Iris pigment epithelial cell (primary cell): ENCODE measurements at places on chromosomes 1 and 21.
A peak's percentile ranks its signal among the peaks of the same experiment; 100 is the strongest.

- no peak for DNase-seq
Observed at GRCh38 chr1:60287536-60287935, 214.0 kb upstream of the C1orf87 start.

- DNase-seq: no peak
Observed at GRCh38 chr1:160117709-160118183, 2.2 kb downstream of the ATP1A2 start.

- no peak for DNase-seq
Observed at GRCh38 chr21:31505975-31506374, 153.5 kb upstream of the SOD1 start.

GRCh38 chr21:44365251-44365966, 12.0 kb downstream of the TRPM2 start:
- no peak for DNase-seq

- DNase-seq: no peak
Observed at GRCh38 chr1:11502516-11502915, 23.6 kb downstream of the DISP3 start.

DNA sequence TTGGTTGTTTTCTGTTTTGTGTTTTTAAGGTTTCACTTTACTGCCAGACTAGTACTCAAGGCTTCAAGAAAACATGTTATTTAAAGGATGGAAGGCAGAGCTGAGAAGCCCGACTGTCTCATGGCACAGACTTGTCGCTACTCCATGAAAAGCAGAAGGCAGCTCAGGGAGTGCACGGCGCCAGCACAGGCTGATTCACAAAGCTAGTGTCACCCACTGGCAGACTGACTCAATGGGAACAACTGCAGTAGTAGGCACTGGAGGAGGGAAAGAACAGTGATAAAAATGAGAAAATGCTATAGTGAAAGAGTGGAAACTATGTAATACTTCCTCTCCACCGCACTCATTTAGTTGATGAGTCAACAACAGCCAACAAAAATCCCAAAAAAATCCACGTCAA, 14.7 kb downstream of the HSF2BP start:
- peak; percentile 66 for DNase-seq

DNA sequence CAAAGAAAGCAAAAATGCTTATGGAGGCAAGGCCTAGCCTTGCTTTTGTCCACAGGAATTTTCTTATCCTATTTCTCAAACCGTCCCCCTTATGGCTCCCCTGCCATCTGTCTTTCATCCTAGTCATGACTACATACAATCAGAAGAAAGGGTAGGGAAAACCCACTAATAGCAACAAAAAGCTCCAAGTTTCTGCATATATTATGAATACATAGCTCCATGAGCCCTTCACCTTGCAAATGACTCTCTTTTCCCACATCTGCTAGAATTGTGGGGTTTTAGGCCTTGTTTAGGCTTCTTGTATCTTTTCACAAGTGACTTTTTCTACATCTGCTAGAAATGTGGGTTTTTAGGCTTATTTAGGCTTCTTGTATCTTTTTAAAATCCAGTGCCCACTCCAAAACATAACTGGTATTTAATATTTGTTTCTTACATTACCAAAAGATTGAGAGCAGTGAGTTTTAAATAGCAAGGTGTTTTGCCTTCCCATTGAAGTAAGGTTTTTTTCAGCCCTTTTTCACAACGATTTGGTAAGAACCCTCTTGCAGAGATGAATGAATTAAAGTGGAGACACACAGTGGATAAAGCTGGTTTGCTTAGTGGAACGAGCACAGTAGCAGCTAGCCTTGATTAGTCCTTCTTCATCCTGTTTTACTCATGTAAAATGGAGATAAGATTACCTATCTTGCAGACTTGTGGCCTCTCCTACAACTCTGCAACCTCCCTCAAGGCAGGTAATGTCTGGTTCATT, 4.4 kb downstream of the GADD45A start:
- no peak for DNase-seq

- no peak for DNase-seq
Observed at GRCh38 chr1:100735244-100735643, 15.7 kb downstream of the VCAM1 start.

DNA sequence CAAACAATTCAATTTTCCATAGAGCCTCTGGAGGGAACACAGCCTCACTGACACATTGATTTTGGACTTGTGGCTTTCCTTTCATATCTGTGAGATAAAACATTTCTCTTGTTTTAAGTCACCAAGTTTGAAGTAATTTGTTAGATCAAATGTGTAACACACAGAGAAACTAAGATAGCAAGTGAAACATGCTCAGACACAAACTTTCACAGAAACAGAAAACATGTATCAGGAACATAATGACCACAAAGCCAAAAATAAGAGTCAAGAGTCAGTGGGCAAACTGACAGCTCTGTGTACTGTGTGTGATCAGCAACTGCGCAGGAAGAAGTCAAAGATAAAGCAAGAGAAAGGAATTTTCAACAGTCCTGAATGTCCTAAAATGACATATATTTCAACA, 1237.5 kb downstream of the AMY1C start:
- DNase-seq: no peak

DNA sequence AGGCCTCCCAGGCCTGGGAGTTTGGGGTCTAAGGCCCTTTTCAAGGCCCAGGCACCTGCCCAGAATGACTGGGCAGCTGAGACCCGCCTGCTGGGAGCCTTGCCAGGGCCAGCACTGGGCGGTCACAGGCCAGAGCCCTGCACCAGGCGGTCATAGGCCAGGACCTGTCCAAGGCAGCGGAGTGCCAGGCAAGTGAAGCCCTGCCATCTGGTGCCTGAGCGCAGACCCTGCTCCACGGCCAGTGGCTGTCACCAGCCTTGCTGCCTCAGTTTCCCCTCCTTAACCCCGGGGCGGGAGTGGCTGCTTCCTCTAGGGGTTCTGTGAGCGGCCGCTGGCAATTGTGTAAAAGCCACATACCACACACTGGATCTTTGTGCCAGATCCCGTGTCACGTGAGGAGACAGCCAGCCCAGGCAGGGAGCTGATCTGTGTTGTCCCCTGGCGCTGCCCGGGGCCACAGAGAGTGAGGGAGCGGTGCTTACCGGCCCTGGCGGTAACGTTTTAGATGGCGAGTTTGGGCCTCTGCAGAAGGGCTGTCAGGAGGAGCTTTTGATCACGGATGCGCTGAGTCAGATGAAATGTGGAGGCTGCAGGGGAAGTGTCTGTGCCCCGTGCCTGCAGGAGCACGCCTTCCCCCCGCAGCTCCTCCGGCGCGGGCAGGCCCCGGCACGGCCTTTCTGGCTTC, 4.6 kb downstream of the COL18A1 start:
- DNase-seq: no peak

DNA sequence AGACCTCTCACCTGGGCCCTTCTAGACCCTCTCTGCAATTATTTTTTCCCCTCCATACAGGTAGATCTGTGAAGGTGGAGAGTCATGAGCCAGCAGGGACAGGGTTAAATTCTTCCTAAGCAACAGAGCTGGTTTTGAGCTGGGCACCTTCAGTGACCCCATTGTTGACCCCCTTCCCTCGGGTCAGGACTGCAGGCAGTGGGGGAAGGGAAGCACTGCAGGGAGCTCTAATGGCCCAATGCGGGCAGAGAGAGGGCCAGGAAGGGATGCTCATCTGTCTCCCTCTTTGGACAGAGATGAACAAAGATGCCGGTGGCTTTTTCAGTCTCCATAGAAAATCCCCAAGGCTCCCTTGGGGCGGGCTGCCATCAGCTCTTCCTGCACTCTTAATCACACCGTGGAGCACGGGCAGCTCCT, 21.4 kb downstream of the SOX13 start:
- DNase-seq: no peak

DNA sequence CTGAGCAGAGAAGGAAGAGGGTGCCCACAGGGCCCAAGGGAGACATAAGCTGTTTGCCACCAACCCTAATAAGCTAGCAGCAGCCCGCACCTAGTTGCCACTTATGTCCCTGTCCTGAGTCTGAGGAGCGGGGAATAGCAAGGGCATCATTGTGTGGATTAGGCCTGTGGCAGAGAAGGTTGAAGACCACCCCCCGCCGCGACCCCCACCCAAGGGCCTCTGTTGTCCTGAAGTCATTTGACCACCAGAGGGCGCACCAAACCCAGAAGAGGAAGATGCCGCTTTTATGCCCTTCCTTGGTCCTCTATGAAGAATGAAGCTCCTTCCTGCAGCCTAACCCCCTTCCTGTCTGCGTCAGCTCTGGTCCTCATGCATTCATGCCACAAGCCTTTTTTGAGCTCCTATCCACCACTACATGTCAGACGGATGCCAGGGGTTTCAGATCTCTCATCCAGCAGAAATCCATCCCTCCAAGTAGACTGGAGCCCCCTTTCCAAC, 16.6 kb downstream of the RHBG start:
- peak; percentile 58 for DNase-seq

GRCh38 chr1:92398519-92398918, 88.2 kb downstream of the GFI1 start:
- no peak for DNase-seq

GRCh38 chr1:183783342-183783741, 21.6 kb upstream of the RGL1 start:
- peak; percentile 45 for DNase-seq

GRCh38 chr1:160206036-160206389, 829 bp downstream of the PEA15 start:
- peak; percentile 46 for DNase-seq

DNA sequence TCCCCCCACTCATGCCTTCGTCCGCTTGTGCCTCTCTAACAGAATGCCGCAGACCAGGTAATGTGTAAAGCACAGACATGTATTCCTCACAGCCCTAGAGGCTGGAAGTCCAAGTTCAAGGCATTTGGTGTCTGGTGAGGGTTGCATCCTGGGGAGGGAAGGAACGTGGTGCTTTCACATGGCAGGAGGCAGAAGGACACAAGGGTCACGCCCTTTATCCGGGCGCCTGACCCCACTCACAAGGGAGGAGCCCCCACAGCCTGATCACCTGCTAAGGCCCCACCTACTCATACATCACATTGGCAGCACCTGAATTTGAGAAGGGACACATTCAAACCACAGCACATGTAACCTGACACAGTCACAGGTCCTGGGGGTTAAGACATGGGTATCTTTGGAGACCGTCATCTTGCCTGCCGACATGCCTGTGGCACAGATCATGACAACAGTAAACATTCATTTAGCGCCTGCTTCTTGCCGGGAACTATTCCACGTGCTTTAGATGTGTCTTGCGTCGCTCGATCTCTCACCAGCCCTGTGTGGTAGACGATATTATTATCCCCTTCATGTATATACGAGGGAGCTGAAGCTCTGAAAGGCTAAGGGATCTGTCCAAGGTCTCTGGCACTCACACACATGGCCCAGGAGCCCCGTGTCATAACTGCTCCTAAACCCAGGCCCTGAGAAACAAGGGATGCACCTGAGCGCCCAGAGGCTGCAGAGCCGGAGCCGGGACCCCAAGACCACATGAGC, 235.6 kb downstream of the NPHP4 start:
- DNase-seq: no peak

- DNase-seq: no peak
Observed at GRCh38 chr1:175580841-175581240, 162.6 kb downstream of the TNR start.

DNA sequence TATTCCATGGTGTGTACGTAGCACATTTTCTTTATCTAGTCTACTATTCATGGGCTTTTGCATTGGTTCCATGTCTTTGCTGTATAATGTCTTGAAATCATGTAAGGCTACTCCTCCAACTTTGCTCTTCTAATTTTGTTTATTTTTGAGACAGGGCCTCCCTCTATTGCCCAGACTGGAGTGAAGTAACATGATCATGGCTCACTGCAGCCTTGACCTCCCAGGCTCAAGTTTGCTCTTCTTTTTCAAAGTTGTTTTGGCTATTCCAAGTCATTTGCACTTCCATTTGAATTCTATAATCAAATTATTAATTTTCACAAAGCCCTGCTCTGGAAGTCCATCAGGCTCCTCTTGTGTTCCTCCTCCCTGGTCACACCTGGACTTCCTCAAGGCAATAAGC, 90.2 kb upstream of the SGIP1 start:
- no peak for DNase-seq

GRCh38 chr1:30400507-30400906, 322.9 kb downstream of the MATN1 start:
- DNase-seq: no peak

- DNase-seq: peak; percentile 84
Observed at GRCh38 chr1:24502709-24503058, at the start of gene RCAN3. Gene RCAN3, plus strand, starts transcription at chr1:24502836. Its CDS starts 11,537 bp downstream, at chr1:24514373.

DNA sequence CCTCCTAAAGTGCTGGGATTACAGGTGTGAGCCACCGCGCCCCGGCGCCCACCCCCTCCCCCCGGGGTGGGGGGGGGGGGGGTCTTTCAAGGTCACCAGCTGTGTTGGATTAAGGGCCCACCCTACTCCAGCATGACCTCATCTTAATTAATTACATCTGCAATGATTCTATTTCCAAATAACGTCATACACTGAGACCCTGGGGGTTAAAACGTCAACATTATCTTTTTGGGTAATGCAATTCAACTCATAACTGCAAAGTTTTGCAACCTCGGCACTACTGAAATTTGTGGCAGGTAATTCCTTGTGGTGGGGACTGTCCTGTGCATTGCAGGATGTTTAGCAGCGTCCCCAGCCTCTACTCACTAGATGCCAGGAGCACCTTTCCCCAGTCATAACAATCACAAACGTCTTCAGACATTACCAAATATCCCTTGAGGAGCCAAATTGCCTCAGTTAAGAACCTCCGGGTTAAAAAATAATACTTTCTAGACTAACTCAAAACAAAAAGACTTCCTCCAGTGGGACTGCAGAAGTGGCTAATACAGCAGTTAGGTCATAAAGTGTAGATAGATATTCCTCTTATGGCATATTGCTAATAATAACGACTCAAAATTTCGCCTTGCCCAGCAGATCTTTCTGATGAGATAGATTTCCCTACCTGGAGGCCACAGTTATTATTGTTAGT, 233.0 kb upstream of the KAZN start:
- no peak for DNase-seq

DNA sequence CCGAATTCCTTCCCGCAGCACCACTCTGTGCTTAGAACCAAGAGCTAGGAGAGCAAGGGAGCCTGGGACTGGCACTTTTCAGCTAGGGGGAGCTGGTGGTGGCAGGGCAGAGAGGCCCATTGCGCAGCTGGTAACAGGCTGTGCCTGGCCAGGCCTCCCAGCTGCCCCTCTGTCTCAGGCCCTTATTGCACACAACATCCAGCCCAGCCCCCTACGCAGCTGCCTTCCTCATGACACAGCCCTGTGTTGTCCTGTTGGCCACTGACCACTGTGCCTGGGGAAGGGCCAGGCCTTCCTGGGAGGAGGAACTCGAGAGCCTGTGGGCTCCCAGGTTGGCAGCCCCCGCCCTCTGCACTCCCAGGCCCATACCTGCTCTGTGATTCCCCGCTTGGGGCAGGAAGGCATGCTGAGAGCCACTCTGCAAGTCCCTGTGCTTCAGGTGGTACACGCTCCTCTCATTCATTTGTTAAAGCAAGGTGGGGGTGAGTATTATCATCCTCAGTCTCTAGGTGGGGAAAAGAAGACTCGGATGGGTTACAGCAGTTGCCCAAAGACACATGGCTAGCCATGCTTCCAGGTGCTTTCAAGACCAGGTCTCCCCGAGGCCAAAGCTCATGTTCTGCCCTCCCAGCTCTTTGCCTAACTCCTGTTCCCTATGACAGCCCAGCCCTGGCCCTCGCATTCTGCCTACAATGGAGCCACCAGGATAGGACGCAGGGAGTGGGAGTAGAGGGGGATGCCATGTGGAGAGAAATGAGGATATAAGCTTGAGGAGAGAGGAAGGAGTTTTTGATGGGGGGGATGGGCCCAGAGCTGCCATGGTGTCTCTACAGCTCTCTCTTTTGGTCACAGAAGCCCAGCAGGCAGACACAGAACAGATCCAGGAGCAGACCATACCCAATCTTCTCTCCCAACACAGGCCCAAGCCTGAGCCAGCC, 81.8 kb downstream of the TMEM53 start:
- DNase-seq: no peak
